ENCODE measurements at places on chromosomes 7 and 10.

DNA sequence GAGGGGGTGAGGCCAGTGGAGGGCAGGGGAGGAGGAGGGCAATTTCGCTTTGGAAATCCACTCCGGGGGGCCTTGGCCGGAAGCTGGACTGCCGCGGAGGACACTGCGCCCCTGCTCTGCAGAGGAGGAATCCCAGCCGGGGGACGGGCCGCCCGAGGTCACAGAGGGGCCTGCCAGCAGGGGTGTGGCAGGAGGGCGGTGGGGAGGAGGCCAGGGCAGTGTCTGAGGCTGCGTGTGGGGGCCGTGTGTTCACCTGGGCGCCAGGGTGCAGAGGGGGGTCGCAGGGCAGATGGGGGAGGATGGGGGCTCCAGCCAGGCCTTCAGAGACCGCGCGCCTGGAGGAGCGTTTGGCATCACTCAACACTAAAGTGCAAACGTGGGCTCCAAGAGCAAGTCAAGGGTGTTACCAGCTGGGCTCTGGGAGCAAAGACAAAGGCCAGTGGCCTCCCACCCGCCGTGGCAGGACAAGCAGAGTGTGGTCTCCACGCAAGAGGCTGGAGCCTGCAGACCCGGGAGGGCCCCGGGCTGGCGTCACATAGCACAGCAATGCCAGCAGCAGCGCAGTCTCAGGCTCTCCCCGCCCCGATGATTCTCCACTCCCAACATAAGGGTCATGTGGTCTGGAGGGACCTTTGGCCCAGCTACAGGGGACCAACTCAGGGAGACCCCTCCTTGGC lies 45.3 kb upstream of the DNAJB6 start:
- no peak for DNase-seq

DNA sequence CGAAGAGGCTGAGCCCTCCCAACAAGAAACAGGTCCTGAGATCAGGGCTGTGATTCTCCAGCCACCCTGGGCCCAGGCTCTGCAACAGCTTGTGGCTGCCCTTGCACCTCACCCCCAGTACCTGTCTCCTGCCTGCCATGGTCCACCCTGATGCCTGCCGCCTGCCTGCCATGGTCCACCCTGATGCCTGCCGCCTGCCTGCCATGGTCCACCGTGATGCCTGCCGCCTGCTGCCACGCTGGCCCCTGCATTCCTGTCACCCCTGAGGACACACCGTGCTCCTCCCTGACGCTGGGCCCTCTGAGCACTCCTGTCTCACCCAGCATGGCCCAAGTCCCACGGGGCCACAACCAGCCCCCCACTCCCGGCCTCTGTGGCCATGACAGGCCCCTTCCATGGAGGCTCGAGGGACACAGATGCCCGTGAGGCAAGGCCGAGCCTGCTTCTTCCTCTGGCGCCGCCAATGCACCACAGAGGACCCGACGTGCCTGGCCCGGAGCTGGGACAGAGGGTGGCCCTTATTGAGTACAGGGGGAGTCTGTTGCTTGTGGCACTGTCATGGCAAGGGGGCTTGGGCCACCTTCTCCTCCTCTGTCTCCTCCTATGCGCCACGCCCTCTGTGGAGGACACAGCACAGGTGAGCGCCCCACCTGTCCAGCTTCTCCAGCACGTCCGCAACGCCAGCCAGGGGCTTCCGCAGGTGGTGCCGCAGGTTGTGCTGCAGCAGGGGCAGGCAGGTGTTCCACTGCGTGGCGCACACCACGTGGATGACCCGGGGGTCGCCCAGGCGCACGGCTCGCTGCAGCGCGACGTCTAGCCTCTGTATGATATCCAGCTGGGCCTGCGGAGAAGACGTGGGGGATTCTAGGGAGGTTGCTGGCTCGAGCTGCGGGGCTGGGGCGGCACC lies 18.1 kb downstream of the CFAP46 start:
- DNase-seq, result no peak

GRCh38 chr10:121935702-121936101 lies 7.9 kb upstream of the ATE1 start:
- DNase-seq, result no peak

DNA sequence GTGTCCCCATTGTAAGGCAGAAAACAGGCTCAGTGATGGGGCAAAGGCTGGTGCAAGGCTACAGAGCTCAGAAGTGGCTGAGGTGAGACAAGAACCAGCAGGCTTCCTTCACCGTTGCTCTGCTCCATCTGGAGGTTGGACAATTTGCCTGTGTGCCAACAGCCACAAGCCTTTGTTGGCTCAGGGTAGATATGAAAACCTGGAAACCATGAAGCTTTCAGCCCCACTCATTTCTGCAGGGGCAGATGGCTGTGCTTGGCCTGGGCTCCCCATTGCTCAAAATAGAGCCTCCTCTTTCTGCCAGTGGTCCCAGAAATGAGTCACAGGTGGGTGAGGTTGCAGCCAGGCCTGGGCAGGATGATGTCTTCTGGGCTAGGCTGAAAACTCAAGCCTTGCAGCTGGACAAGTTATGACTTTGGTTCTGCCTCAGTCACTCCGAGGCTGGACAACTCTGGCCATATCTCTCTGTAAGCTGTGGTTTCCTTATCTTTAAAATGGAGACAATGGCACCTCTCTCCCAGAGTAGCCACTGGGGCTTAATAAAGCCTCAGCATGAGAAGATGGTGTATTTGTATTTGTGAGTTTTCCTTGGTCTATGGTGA lies 12.2 kb upstream of the ZNF273 start:
- DNase-seq, result no peak

GRCh38 chr10:14466257-14466656 lies 135.5 kb upstream of the FRMD4A start:
- DNase-seq, result no peak

DNA sequence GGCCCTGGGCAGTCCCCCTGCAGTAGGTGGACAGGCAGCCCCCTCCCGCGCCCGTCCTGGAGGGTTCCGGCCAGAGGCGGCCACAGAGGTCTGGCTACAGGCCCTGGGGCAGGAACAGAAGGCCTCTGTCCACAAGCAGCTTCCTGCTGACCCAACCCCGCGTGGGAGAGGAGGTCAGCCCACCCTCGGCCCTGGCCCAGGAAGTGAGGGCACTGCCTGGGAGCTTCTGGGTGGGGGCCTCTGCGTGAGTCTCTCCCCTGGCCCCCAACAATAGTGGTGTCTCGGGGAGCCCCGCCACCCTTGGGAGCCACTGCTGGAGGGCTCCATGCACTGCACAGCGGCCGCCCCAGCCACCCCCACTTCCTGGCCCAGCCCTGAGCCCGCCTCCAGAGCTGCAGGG lies 4.7 kb downstream of the MICALL2 start:
- no peak for DNase-seq

GRCh38 chr10:109115179-109115578 lies 808.1 kb downstream of the XPNPEP1 start:
- DNase-seq, result no peak

- no peak for DNase-seq
Measured at GRCh38 chr7:77866786-77867536, 68.4 kb downstream of the PHTF2 start.

DNA sequence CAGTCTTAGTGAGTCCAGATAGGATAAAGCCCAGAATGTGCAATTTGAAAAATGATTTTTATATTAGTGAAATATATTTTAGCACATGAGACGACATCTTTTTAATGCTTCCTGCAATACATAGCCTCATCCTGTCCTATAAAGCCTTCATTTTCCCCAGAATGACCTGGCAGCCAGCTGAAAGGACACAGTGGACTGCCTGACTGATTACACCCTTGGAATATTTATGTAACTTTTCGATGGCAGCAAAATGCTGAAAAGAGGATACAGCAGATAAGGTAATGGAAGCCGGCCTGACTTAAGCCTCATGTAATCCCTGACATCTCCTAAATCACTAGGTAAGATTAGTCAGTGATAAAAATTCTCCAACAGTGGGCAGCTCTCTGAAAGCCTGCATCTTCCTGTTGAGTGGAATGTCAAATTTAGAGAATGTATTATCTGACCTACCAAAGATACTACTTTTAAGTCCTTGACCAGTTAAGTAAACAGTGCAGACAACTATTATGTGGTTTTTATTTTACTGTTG lies 210.7 kb upstream of the STEAP1 start:
- no peak for DNase-seq

DNA sequence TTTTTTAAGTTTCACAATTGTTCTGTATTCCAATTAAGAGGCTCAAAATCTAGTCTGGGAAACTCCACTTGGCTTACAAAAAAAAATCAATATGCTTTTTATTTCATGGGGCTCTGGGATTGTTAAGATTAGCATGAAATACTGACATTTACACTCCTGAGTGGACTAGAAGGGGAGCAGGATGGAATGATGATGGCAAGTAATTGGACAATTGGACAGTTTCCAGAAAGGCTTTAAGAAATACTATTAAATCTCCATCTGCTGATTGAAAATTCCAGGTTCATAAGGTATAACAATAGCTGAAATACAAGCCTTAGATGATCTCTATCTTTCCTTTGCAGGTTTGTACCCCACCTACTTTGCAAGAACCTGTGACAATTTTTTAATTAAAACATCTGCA lies 184.4 kb downstream of the LRRTM3 start:
- no peak for DNase-seq

DNA sequence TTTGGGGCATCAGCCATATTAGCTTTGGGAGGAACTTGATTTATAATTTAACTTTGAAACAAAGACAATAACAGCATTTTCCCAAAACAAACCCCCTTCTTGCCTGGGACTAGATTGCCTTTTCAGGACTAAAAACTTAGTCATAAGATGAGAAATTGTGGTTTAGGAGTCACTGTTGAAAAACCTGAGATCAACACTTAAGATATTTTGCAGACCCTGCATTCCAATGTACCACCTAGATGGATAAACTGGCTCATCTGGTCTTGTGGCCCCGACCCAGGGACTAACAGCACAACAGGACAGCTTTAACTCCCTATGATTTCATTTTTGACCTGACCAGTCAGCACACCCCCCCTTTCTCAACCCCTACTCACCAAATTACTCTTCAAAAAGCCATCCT lies 1165.4 kb downstream of the XPNPEP1 start:
- no peak for DNase-seq

DNA sequence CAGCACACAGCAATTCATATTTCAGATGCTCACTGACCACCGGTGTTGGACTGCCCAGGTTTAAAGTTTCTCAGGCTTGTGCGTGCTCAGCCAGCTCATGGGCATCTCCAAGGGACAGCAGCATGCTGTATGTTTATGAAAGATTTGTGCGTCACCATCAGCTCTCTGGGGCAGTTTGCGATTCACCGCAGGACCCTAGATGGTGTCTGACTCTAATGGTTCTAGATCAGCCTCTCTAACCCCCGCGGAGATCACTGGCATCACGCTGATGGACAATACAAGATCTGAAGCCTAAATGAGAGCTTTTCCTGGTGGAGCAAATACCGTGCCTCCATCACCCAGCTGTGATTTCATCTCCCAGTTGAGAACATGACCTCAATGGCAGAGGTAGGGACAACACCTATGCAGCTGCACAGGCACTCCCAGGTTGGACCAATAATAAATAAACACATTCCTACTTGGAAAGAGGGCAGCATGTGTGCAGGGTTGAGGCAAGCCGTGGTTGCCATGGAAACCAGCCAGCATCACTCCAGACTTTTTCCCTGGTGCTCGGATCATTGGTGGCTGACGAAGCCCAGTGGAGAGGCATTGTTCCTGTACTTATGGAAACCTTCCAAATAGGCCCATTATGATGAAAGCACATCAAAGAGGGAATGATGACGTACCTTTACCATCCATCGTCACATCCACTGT lies 253.6 kb downstream of the KCNMA1 start:
- no peak for DNase-seq

- DNase-seq, result no peak
Measured at GRCh38 chr7:39465055-39465929, 100.9 kb upstream of the YAE1 start.

GRCh38 chr7:12389089-12389700 lies 14.5 kb downstream of the VWDE start:
- DNase-seq, result no peak

GRCh38 chr7:32921896-32922295 lies 30.3 kb upstream of the KBTBD2 start:
- no peak for DNase-seq

DNA sequence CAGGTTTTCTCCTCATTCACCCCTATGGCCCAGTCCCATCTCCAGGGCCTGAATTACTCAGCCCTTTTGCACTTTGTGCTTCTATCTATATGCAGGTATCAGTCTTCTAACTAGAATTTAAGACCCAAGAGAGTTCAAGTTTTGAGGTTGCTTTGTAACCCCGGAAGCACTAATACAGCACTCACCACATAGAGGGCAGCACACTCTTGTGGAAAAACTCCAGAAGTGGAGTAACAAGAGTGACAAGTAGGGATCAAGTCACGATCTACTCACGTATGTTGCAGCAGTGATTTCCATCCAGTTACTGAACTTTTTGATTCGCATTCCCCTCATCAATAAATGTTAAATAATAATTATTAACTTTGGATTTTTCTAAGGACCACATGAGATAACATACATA lies 151.0 kb downstream of the CHCHD3 start:
- DNase-seq, result no peak

GRCh38 chr10:88065383-88066049 lies 202.1 kb downstream of the PTEN start:
- DNase-seq, result no peak

DNA sequence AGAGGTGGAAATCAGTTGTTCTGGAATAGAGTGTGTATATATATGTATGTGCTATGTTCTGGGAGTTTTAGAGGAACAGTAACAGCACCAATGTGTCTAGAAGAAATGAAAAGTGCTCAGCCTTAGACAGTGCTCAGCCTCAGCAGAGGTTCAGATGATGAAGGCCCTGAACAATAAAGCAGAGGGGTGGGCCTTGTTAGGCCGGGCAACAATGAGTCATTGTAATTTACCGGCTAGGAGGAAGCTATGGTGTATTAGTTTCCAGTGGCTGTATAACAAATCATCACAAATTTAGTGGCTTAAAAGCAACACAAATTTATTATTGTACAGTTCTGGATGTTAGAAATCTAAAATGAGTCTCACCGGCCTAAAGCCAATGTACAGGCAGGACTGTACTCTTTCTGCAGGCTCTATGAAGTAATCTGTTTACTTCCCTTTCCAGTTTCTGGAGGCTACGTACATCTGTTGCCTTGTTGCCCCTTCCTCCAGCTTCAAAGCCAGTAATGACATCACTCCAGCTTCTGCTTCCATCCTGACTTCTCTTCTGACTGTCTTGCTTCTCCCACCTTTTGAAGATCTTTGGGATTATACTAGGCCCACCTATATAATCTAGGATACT lies 84.6 kb downstream of the CH25H start:
- DNase-seq, result no peak

DNA sequence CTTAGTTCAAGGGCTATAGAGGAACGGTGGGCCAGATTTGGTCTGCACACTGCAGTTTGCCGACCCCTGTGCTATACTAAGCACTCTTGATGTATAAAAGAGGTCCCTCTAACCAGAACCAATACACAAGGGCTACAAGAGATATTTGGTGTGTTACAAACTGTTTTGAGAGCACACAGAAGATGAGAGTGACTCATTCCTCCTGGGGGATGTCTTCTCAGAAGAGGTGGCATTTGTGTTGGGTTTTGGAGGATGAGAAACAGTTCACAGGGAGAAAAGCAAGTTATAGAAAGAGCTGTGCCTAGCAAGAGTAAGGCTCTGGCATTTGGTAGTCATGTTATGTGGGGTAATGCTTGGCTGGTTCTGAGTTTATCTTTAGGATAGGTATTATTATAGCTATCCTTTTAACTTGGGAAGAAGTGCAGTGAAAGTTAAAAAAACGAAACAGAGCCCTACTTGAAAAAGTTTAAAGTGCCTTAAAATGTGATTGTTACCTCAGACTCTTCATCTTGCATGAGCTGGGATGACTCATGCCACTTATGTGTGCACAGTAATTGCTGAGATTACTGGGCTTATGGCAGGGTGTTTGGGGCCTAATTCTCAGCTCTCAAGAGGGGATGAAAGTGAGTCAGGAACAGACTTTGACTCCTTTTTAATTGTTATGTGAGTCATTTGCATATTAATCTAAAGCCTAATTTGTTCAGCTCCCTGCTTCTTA lies 160.4 kb downstream of the KIF20B start:
- DNase-seq, result no peak

GRCh38 chr7:70229242-70229641 lies 631.0 kb downstream of the AUTS2 start:
- DNase-seq, result no peak
